Foreskin fibroblast (primary cell): ENCODE measurements at places on chromosomes 1 and 21.

DNA sequence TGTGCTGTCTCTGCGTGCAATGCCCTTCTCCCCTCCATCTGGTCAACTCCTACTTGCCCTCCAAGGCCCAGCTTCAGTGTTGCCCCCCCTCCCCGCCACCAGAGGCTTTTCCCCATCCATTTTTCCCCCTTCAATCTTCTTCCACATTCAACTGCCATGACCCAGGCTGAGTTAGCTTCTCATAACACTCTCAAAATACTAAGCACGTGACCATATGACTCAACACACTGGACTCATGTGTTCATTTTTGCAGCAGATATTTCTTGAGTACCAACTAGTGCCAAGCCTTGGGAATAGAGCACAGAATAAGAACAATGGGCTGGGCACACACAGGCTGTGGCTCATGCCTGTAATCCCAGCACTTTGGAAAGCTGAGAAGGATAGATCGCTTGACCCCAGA, 132.1 kb downstream of the IGSF21 start:
- peak; percentile 1 for DNase-seq

- no peak for DNase-seq
Measured at GRCh38 chr1:118395430-118395991, 210.5 kb upstream of the SPAG17 start.

- no peak for DNase-seq
Measured at GRCh38 chr1:37890378-37891014, 31.1 kb upstream of the MTF1 start.

- peak; percentile 86 for DNase-seq
Measured at GRCh38 chr1:181117648-181118449, 29.3 kb downstream of the IER5 start.

DNA sequence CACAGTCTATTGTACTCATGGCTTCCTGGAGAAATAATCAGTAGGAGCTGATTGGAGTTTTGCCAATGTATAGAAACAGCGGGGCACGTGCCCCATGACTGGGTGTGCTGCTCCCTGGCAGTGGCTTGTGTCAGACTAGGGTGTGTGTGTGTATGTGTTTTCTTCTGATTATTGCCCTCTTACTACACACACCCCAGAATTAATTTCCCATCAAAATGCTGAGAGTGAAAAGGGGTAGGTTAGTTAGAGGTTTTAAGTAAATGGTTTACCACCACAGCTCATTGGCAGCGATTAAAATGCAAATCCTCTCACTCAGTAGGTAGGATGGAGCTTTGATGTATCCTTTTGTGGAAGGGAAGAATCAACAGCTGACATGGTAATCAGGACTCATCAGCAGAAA, 29.9 kb downstream of the HHAT start:
- DNase-seq = no peak
